Cardiac septum (tissue), 1 donor: ENCODE measurements at places on chromosomes 13 and 19. TPM values are rescaled to one million over a fixed set of nuclear protein-coding genes. Genes with fewer than 3 reads are reported as not detected.

GRCh38 chr13:63092456-63092855, 1676.8 kb upstream of the PCDH20 start:
- DNase-seq = no peak

GRCh38 chr13:68713394-68713793, 1394.2 kb upstream of the ATXN8OS start:
- no peak for DNase-seq

GRCh38 chr13:110712081-110712848, 1.2 kb upstream of the ING1 start:
- DNase-seq = peak; percentile 94

- no peak for DNase-seq
Observed at GRCh38 chr13:89687066-89687465, 1660.4 kb upstream of the MIR17HG start.

The ALKBH6 gene
- total RNA-seq = 10.9 TPM

- DNase-seq = no peak
Observed at GRCh38 chr13:100984085-100984705, 309.6 kb upstream of the TMTC4 start.

The MADCAM1 gene
- 0.40 TPM for total RNA-seq

The LILRA6 gene
- 2.7 TPM for total RNA-seq

The TRAPPC6A gene
- 19.9 TPM for total RNA-seq

GRCh38 chr19:35294859-35295791, 3.2 kb downstream of the MAG start:
- no peak for DNase-seq

GRCh38 chr13:67238277-67238859, 8.2 kb upstream of the PCDH9 start:
- no peak for DNase-seq

DNA sequence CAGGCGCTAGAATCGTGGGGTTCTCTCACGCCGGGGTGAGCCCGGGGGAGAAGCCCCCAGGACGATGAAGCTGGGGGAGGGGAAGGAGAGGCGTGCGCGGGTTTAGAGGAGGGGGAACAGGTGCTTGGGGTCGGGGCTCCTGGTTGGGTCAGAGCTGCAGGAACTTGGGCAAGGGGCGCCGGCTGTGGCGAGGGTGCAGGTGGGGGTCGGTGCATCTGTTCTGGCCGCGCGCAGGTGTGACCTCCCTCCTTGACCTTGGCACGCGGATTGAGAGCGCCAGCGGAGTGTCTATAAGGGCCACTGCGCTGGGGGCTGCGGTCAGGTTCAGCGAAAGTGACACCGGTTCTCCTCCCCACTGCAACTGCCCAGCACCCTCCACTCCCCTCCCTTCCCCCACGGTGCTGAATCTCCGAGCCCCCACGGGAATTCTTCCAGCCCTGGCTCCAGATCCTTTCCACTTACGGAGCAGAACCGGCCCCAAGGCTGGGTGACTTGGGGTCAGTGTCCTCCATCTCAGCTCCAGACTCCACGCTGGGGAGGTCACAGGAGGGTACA, 618 bp downstream of the TMEM38A start:
- peak; percentile 76 for DNase-seq

- no peak for DNase-seq
Observed at GRCh38 chr19:10826231-10826630, 9.8 kb downstream of the TMED1 start.
